Progenitor cell of endocrine pancreas (in vitro differentiated cells): ENCODE measurements at places on chromosomes 1 and 21.

DNA sequence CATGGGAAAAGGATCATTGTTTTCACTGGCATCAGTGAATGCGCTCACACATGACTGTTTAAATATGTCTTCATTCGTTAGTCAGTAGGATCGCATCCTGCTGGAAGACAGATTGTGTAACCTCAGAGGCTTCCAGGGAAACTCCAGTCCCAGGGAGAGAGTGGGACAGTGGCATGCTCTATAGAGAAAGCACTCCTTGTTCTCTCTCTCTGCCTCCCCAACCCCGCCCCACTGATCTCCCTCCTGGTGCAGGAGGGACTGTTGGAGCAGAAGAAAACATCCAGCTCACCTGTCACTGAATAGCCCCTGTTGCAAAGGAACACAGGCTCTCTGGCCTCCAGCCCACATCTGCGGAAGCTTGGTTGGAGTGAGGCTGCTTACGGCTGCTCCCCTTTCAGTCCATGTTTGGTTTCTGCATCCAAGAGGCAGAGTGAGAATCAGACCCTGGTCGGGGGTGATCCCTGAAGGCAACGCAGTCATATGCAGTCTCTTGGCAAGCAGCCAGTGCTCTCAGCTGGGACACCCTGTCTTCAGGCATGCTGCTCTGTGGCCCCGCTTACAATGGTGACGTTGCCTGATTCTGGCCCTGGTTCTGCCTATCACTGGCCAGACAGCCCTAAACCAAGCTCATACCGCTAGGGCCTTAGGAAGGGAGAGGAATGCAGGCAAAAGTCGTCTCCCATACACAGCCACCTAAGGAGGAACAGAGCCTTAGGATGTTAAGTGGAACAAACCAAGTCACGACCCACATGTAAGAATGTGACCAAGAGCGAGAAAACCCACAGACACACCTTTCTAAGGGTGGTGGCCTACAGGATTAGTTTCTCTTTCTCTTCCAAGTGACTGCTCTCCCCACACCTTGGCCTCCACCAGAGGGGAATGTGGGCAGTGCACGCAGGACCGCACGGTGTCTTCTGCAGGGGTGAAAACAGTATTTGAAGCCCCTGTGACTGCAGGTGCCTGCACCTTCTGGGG, 39.7 kb downstream of the BACE2 start:
- DNase-seq, result no peak

DNA sequence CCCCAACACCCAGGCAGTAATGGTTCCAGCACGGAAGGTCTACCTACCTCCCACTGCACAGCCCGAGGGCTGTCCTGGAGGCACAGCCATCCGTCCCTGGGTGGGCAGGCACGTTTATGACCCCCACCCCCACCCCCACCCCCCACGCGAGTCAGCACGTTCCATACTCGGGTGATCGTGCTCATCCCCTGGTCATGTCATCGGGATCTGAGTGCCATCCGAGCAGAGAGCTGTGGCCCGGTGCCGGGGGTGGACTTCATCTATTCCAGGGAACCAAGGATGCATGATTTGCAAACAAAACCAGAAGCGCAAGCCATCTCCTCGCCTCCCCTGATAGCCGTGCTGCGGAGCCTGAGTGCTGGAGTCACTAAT, 1.1 kb downstream of the TSPEAR start:
- DNase-seq, result no peak

- DNase-seq, result no peak
Observed at GRCh38 chr1:208944981-208945451, 638.5 kb upstream of the CAMK1G start.

DNA sequence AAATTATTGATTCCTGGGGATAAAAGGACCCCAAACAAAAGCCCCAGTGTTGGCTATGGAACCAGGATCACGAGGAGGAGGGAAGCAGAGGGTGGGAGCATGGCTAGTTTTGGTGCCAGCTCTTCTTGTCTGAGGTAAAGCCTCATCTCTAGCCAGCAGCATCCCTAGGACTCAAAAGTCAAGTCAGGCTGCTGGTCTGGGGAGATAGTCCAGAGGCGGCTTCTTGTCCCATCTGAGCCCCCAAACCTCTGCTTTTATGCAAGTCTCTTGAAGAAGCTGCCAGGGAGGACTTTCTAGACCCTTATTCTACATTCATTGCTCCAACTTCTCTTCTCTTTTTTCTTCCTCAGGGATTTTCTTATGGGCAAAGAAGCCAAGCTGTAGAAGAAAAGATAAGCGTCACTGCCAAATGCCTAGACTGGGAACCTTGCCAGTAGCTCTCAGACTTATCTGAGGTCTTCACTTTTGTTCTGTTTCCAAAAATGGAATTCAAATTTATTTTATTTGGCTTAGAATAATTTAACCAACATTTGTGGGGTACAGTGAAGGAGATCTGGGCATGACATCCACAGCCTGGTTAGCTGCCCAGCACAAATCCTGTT, 6.9 kb upstream of the ANKRD35 start:
- DNase-seq, result no peak

DNA sequence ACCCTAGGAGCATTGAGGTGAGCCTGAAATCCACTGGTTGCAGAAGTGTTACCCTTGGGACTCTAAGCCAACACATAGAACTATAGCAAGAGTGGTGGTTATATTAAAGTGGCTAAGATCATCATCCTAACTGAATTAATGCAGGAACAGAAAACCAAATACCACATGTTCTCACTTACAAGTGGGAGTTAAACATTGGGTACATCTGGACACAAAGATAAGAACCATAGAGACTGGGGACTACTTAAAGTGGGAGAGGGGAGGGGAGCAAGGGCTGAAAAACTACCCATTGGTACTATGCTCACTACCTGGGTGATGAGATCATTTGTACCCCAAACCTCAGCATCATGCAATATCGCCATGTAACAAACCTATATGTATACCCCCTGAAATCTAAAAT, 100.0 kb downstream of the SLC25A24 start:
- no peak for DNase-seq

GRCh38 chr1:96329121-96329520, 392.5 kb upstream of the PTBP2 start:
- no peak for DNase-seq

GRCh38 chr1:199204231-199204630, 565.4 kb downstream of the PTPRC start:
- DNase-seq, result no peak

DNA sequence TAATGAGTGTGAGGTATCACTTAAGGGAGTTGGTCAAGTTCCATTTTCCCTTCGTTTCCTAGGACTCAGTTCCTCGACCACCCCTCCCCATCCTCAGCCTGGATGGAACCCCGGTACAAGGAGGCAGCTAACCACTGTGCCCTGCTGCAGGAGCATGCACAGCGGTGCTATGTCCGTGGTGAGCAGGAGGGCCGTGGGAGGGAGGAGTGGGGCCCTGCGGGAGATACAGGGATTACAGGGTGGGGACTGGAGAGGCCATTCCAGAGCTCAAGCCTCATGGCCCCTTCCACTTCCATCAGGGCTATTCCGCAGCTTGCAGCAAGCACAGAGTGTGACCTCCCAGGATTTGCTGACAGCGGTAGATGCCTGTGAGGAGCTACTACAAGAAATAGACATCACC, 25.8 kb downstream of the HYI start:
- DNase-seq, result no peak

- DNase-seq, result peak; percentile 58
Observed at GRCh38 chr1:20376880-20377494, 86.3 kb downstream of the VWA5B1 start.

DNA sequence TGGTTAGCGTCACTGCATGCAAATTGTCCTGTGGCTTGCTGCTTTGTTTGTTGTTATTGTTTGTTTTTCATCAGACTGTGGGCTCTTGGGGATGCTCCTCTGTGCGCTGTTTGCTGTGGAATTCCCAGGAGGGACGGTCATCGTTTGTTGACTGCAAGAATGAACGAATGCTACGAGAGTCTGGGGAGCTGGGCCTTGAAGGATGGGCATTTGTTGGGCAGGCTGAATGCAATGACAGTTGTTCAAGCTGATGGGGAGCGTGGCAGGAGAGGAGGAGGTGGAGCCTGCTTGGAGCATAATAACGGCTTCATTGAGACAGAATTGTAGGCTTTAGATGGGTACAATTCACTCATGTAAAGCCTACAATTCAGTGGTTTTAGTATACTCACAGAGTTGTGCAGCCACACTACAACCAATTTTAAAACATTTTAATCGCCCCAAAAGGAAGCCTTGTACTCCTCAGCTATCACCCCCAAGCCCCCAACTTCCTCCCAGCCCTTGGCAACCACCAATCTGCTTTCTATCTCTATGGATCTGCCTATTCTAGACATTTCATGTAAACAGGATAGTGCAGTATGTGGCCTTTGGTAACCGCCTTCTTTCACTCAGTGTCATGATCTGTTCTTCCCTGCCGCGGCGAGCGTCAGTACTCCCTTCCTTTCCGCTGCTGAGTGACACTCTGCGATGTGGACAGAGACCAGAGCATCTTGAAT, 190.2 kb downstream of the CAMTA1 start:
- no peak for DNase-seq

DNA sequence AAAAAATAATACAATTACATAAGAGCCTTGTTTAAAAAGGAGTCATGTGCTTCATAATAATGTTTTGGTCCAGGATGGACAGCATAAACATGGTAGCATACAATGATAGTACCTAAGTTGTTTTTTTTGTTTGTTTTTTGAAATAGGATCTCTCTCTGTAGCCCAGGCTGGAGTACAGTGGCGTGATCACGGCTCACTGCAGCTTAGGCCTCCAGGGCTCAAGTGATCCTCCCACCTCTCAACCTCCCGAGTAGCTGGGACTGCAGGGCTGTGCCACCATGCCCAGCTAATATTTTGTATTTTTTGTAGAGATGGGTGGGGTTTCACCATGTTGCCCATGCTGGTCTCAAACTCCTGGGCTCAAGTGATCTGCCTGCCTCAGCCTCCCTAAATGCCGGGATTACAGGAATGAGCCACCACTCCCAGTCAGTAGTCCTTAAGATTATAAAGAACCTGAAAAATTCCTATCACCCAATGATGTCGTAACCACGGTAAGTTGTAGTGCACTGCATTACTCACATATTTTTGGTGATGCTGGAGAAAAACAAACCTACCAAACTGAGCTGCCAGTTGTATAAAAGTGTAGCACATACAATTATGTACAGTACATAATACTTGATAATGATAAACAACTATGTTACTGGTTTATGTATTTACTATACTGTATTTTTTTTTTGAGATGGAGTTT, 22.4 kb upstream of the RCOR3 start:
- no peak for DNase-seq

DNA sequence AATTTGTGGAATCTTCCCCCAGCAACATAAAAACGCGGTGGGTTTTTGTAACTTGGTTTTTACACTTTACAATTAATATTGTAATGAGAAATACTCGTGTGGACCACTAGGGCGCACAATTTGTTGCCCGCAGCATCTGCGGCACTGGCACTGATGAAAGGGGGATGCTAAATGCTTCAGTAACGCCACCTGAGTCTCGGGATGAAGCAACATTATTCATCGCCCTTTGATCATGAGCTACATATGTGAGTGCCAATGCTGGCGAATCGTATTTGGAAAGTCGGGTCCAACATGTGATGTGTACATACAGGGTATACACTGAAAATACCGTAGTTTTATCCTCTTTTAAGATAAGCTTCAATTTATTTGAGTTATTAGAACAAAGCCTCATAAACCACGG, 34.2 kb upstream of the COX20 start:
- no peak for DNase-seq

DNA sequence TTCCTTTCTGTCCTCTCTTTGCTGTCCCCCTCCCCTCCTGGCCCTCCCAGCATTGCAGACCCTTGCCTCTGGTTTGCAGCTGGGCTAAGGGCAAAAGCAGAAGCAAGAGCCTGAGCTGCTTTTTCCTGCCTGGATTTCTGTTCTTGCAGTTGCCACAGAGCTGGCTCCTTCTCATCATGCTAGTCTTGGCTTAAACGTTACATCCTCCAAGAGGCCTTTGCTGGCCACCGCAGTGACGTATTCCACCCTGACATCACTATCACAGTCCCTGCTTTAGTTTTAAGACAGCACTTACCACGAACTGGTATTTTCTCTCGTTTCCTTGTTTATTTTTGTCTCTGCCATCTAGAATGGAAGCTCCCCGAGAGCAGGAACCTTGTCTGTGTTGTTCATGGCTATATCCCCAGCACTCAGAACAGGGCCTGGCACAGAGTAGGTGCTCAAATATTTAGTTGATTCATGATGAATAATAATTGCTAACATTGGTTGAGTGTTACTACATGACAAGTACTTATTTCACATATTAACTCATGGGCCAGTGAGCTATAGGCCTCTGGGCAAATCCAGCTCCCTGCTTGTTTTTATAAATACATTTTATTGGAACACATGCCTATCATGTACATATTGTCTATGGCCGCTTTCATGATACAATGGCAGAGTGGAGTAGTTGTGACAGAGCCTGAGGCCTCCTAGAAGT, 13.2 kb upstream of the CSF1 start:
- no peak for DNase-seq

GRCh38 chr1:19353596-19353995, 41.5 kb downstream of the SLC66A1 start:
- no peak for DNase-seq

DNA sequence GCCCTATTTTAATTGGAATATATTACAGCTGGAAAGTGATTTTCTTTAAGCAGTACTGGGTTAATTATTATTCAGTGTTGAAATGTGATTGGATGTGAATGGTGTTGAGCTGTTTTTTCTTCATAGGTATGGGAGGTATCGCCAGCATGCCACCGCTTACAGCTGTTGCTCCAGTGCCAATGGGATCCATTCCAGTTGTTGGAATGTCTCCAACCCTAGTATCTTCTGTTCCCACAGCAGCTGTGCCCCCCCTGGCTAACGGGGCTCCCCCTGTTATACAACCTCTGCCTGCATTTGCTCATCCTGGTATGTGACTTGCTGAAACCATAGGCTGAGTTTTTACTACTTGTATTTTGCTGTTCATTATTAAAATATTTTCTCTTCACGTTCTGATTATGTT, 107.7 kb downstream of the ITSN1 start:
- DNase-seq, result no peak

GRCh38 chr1:204203206-204203767, 7.0 kb upstream of the KISS1 start:
- no peak for DNase-seq

- no peak for DNase-seq
Observed at GRCh38 chr1:196002906-196003305, 605.3 kb downstream of the KCNT2 start.

GRCh38 chr1:55572878-55573734, 357.9 kb upstream of the USP24 start:
- DNase-seq, result no peak

- DNase-seq, result no peak
Observed at GRCh38 chr1:113659556-113659955, 99.7 kb downstream of the PHTF1 start.
